Inflammatory macrophage treated with lipopolysaccharide for 4 hours (primary cell): ENCODE measurements at places on chromosomes 2 and 18.
A peak's percentile ranks its signal among the peaks of the same experiment; 100 is the strongest.

- no peak for DNase-seq
Observed at GRCh38 chr18:60411715-60412114, 39.1 kb upstream of the MC4R start.

- DNase-seq: no peak
Observed at GRCh38 chr18:1746131-1746530, 825.2 kb downstream of the METTL4 start.

- peak; percentile 58 for DNase-seq
Observed at GRCh38 chr2:64453770-64454385, at the start of gene LGALSL. TSS of gene LGALSL (plus strand) at chr2:64454162. CDS start at chr2:64454546, 384 bp downstream.

DNA sequence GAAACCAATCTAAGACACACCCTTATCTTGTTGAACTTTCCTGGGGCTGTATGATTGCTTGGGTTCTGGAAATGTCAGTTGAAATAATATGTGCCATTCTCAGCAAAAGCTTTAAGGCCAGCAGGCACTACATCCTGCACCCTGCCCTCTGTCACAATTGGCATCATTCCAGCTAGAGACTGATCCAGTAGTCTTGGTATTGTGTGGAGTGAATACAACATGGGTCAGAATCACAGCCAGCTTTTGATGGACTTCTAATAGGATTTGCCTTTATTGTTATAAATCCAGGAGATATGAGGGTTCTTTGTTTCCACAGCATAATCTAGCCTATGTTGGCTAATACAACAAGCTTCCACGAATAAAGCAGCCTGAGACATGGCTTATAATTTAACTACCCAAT lies 617.0 kb upstream of the CDH2 start:
- DNase-seq: no peak

GRCh38 chr2:233819884-233820773 lies 34.2 kb downstream of the HJURP start:
- no peak for DNase-seq

- no peak for DNase-seq
Observed at GRCh38 chr2:177799531-177799930, 273.0 kb downstream of the PDE11A start.

GRCh38 chr18:41150316-41150715 lies 804.7 kb upstream of the PIK3C3 start:
- DNase-seq: no peak

DNA sequence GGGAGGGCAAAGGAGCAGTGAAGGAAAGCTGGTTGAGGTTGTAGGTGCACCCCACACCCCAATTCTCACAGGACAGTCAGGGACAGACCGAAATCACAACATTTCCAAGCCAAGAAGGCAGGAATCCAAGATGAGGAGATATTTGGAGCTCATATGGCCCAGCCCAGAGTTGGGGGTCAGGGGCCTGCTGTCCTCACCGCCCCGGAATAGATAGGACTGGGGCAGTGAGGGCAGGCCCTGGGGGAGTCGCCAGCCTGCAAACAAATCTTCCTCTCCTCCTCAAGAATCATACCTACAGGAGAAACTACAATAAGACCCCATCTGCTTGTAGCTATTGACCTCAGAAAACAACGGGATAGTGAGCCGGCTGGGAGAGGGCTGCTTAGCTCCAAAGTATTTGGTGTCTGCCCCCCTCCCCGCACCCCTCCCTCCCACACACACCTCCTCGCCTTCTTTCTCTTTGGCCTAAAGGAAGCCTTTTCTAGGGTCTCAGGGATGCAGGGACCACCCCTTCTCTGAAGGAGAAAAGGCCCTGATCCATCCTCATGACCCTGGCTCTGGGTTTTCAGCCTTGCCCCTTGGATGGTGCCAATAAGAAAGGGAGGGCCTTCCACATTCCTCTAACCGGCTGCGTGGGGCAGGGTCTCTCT lies 3.8 kb downstream of the EN1 start:
- no peak for DNase-seq

DNA sequence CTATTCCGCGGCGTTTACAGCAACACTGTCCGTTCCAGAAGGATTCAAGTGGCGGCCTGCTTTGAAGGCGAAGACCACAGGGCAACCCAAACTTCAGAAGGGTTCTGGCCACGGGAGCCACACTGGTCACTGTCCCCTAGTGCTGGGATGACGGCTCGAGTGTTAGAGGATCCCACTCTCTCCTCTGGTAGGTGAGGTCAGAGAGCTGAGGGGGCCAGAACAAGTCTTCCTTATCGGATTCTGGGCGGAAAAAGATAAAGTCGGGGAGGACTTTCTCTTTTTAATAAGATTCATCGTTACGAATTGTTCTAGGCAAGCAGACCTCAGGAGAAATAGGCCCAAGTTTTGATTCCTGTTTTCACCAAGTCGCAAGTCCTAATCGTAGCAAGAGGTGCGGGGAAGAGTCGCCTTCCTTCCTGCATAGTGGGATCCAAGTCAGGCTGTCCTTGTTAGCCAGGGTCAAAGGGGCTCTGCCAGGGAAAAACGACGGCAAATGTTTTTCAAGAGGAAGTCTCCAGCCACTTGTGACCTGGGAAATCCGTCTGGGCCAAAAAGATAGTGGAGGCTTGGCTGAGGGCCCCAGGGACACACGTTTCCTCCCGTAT lies 864 bp upstream of the MYL12A start:
- peak; percentile 56 for DNase-seq

GRCh38 chr2:147398996-147399395 lies 445.8 kb upstream of the ACVR2A start:
- no peak for DNase-seq

GRCh38 chr2:66675591-66675990 lies 240.7 kb downstream of the MEIS1 start:
- DNase-seq: no peak

DNA sequence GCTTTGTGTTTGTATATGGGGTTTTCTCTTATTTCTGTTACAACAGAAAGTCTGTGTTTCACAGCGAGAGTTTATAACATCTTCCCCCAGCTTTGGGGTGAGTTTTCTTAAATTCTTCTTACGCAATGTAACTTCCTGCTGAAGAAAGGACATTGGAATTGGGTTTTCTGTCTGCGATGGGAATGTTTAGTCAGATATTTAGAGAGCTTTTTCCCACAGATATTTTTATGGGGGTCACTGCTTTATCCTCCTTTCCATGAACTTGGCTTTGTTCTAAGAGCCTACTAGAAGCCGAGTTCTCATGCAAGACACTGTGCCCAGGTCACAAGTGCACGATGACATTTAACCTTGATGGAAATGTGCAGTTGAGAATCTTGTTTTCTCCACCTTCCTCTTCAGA lies 22.1 kb downstream of the B3GNT2 start:
- DNase-seq: peak; percentile 67

- no peak for DNase-seq
Observed at GRCh38 chr2:114192362-114192761, 250.1 kb upstream of the DPP10 start.

GRCh38 chr2:197889041-197889440 lies 84.6 kb downstream of the PLCL1 start:
- peak; percentile 97 for DNase-seq

DNA sequence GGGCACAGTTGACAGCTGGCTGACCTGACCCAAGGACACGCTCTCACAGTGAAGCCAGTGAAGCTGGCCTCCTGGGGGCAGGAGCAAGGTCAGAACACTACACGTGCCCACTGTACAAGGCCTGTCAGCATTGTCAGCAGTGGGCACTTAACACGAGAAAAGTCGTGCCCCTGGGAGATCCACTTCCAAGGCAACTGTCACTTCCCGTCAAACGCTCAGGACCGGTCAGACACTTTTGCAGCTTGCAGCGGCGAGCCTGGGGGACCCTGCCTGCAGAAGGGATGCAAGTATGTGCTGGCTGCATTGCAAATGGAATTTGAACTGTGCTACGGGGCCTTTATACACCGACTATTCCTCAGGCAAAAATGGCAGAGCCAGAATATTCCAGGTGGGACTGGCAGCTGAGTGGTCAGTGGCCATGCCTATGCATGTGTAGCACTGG lies 176.2 kb downstream of the BCL2 start:
- no peak for DNase-seq

DNA sequence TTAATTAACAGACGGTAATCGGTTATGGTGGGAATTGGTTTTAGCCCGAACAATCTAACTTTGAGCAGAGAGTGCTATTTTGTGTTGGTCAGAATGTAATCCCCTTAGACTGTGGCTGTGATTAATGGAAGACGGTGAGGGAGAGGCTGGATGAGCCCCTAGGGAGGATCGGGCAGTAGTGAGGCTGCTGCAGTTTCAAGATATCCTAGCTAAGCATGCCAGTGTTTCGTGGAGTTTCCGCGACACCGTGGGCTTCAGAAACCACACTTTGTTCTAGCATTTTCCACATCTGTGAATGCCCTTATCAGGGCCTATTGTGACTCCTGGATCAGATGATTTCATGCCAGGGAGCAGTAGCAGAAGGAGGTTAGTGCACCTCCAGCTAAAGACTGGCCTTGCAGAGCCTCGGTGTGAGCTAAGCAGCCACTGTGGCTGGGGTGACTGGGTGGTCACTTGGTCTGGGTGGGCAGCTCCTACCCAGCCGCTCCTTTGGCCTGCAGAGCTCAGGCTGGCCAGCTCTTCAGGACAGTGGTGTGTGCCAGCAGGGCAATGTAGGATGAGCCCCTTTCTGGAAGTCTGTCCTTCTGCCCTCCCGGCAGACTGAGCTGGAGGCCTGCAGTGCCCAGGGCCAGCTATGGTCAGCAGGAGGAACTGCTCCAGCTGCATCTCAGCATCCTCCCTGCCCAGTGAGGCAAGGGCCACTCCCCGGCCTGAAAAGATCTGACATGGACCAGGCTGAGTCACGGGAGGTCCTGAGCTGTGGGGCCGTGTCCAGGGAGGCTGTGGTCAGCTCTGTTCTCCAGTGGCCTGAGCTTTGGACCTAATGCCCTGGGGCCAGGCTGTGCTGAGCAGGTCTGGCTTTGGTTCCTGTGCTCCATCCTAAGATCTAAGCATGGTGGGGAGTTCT lies 142.6 kb upstream of the GPC1 start:
- DNase-seq: no peak

DNA sequence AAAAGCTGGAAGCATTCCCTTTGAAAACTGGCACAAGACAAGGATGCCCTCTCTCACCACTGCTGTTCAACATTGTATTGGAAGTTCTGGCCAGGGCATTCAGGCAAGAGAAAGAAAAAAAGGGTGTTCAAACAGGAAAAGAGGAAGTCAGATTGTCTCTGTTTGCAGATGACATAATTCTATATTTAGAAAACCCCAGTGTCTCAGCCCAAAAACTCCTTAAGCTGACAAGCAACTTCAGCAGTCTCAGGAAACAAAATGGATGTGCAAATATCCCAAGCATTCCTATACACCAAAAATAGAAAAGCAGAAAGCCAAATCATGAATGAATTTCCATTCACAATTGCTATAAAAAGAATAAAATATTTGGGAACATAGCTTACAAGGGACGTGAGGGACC lies 11.1 kb downstream of the SLC8A1 start:
- peak; percentile 81 for DNase-seq

- DNase-seq: no peak
Observed at GRCh38 chr2:167790189-167790588, 457.2 kb downstream of the STK39 start.

DNA sequence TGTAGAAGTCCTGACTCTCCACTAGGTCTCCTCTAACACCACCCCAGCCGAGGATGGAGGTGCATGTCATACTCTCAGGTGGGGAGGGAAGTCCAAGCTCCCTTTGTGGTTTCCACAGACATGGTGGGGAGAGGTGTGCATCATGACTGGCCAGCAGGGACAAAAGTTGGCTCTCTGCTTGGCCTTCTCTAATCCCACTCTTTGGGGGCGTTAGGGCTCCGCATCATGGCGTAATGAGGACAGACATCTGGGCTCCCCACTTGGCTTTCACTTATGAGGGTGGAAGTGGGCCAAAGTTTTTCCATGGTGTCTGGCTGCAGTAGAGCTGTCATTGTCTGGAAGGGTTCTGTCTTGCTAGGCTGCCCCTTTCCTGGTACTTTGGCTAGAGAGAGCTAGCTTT lies 80.7 kb upstream of the DAPL1 start:
- no peak for DNase-seq

DNA sequence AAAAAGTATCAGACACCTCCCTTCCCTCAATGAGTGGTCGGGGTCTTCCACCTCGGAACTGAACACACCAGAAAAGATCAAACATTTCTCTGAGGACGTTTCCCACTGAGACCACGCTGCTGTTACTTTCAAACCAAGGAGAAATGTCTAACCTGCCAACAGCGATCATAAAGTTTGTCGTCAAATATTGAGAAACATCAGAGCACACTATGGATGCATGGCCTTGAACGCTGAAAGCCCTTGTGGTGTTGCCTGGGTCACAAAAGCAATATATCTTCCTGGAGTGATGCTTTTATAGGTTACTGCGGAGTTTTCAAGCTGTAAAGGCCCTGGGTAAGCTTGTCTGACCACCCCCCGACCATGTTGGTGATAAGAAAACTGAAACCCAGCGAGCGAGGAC lies 70.2 kb upstream of the ID2 start:
- DNase-seq: no peak

- DNase-seq: peak; percentile 20
Observed at GRCh38 chr2:100451092-100451491, 19.2 kb upstream of the NMS start.

- DNase-seq: no peak
Observed at GRCh38 chr18:79494936-79495335, 99.2 kb downstream of the NFATC1 start.

DNA sequence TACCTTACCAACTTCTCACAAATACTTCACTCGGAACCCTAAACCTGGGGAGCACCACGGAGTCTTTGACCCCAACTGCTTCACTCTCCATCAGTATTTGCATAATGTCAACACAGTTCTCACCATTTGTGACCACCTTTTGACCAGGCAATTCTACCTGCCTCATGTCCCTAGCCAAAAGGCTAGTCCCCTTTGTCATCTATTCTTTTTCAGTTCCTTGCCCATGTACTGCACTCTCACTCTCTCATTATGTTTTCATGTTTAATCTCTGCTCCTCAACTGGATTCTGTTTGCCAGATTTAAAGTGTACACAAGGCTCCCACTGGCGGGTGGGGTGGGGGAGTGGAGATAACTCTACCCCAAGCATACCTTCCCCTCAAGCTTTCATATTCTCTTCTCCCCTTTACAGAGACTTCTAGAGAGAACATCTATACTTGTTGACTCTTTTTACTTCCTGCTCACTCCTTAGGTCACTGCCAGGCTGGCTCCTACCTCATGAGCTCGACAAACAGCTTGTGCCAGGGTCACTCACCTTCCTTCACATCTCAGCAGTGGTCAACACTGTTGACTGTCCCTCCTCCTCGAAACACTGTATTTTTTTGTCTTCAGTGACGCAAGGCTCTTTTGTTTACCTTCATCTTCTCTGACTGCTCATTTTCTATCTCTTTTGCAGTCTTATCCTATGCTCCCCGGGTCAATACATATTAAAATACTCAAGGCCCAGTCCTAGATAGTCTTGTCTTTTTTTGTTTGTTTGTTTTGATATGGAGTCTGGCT lies 88.7 kb upstream of the MAP4K3 start:
- no peak for DNase-seq
